Stimulated activated CD4-positive, alpha-beta T cell treated with anti-CD3 and anti-CD28 coated beads, Interleukin-15, amount 100 ng/mL, for 1 hour (primary cell): ENCODE measurements at places on chromosomes 3 and 15.

GRCh38 chr3:170811515-170811914 lies 58.5 kb downstream of the RPL22L1 start:
- no peak for DNase-seq

DNA sequence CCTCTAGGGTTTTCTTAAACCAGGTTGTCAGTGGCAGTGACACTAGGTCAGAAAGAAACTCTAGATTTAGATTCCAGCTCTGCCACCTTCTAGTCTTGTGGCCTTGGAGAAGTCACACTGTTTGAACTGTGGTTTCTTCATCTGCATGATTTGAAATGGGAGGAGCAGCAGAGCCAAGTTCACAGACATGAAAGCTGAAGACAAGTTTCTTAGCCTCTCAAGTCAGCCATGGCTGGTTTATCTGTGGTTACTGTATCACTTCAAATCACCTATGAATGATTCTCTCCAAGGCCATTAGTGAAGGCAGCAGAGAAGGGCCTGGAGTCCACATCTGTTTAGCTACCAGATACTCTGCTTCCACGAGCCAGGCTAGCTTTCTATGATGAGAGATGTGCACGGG lies 15.6 kb downstream of the CLEC3B start:
- DNase-seq = no peak

DNA sequence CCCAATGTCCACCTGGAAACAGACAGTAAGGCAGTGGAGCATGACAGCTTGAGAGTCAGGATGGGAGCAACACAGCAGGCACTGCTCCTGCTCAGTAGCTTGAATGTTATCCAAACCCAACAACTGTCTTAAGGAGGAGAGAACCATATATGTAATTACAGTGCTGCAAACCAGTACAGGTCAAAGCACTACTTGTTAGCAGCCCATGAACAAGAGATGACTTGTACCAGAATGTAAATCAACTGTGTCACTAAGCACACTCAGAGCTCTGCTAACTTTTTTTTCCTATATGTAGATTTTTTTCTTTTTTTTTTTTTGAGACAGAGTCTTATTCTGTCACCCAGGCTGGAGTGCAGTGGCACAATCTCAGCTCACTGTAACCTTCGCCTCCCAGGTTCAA lies 87.1 kb downstream of the ANO10 start:
- no peak for DNase-seq

GRCh38 chr3:77412584-77412983 lies 372.7 kb downstream of the ROBO2 start:
- no peak for DNase-seq

GRCh38 chr3:113219605-113220300 lies 8.4 kb downstream of the BOC start:
- no peak for DNase-seq
